IPS DF 6.9 (cell line): ENCODE measurements at places on chromosomes 11 and 22.

DNA sequence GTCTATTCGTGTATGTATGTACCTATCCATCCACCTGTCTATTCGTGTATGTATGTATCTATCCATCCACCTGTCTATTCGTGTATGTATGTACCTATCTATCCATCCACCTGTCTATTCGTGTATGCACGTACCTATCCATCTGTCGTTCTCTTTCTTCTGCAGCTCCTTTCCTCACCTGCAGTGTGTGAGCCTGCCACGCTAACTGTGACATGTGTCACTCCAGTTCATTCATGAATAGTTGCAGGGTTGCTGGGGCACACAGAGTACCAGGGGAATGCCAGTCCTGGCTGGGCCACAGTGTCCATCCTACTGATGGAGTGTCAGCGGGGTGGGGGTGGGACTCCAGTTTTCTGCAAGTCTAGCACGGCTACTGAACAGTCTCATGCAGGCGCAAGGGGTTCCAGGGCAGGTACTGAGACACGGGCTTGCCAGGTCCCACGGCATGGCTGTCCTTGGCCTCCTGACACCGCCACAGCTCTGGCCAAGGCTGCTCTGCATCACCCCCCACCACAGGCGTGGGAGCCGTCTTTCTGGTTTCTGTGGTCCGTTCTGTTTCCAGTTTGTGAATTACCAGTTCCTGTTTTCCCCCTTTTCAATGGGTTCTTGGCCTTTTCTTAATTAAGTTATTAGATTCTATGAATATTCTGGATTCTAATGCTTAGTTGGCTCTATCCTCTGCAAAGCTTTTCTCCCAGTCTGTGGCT, 88.8 kb upstream of the CLDN5 start:
- DNase-seq = no peak

DNA sequence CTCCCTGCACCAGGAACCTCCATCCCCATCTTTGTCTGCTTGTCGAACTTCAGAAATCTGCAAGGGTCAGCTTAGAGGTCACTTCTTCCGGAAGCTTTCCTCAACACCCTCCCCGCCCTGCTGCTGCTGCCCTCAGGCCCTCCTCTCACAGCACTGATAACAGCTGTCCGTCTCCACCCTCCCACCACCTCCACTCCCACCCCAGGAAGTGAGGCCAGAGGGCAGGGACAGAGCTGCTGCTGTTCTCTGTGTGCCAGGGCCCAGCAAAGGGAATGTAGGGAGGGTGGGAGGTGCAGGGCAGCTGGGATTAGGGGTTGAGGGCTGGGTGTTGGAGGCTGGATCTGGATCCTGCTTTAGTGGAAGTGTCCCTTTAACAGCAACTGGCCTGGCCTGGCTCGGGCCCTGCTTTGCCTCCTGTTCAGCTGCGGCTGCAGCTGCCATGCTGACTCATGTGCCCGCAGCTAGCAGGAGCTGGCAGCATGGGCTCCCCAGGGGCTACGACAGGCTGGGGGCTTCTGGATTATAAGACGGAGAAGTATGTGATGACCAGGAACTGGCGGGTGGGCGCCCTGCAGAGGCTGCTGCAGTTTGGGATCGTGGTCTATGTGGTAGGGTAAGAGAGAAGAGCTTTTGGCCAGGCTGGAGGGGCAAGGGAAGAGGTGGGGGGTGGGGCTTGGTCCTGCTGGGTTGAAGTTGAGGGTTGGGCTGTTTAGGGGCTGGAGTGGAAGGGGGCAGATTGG, at the start of gene P2RX6:
TSS of gene P2RX6 (plus strand) at position 440 of the 740 bp plus-strand sequence. CDS start at position 450, 10 bp downstream.
- DNase-seq = no peak

DNA sequence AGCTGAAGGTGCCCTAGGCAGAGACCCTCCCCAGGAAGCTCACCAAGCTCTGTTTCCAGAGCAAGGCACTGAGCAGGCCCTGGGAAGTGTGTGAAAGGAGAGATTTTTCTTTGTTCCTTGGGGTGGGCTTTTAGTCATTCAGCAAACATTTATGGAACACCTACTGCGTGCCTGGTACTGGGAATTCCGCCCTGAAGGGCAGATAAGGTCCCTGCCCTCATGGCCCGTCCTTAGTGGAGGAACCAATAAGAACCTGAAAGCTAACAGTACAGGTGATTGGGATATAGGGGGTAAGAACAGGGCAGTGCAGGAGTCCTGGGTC, 3.9 kb downstream of the TMEM134 start:
- no peak for DNase-seq

DNA sequence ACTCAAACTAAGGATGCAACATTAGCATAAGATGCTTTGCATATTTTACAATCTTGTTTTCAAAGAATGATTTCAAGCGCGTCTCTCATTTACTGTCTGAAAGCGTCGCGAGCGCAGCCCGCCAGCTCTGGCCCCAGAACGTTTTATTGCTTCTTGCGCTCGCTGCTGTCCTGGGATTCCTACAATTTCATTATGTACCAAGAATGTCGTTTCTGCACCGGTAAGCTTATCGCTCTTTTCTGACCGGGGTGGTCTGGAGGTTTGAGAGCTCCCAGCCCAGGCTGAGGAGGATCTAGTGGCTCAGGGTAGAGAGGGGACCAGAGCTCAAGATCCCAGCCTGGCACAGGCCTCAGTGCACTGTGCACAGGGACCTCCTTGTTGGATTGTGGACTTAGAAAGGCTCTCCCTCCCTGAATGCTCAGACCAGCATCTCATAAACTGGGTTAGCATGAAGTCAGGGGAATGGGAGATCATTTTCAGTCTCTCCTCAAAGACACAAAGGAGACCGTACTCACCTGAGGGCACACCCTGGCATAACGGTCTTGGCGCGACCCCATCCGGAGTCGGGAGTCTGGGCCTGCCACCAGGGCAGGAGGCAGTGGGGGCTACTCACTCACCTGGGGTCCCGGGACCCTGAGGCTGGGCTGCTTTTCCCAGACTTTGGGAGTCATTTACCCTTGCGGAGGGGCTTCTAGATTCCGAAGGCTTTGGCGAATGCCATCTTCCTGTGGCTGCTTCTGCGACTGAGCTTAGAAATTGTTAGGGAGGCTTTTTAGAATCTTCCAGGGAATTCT, 817.4 kb downstream of the BRD1 start:
- DNase-seq = no peak

DNA sequence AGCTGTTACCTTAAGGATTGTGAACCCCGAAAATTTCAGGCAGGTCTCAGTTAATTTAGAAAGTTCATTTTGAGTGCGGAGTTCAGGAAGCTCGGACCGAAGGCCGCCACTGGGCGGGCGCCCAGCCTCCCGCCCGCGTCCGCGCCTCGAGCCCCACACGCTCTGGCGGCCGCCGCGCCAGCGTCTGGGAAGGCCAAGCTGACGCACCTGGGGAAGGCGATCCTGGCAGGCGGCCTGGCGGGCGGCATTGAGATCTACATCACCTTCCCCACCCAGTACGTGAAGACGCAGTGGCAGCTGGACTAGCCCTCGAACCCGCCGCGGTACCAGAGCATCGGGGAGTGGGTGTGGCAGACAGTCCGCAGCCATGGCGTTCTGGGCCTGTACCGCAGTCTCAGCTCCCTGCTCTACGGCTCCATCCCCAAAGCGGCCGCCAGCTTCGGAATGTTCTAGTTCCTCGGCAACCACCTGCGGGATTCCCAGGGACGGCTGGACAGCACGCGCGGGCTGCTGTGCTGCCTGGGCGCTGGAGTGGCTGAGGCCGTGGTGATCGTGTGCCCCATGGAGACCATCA, 79.5 kb downstream of the CCDC83 start:
- DNase-seq = no peak

GRCh38 chr11:85758480-85759039, 52.4 kb downstream of the SYTL2 start:
- no peak for DNase-seq
